Stimulated activated CD4-positive, alpha-beta T cell treated with anti-CD3 and anti-CD28 coated beads, Interleukin-4, amount 100 ng/mL, for 1 hour (primary cell): ENCODE measurements at places on chromosomes 7 and 10.

- DNase-seq = no peak
These were observed 15.8 kb downstream of the ASZ1 start for GRCh38 chr7:117411539-117411938.

GRCh38 chr10:43401627-43402026, 7.4 kb downstream of the HNRNPF start:
- DNase-seq = no peak

DNA sequence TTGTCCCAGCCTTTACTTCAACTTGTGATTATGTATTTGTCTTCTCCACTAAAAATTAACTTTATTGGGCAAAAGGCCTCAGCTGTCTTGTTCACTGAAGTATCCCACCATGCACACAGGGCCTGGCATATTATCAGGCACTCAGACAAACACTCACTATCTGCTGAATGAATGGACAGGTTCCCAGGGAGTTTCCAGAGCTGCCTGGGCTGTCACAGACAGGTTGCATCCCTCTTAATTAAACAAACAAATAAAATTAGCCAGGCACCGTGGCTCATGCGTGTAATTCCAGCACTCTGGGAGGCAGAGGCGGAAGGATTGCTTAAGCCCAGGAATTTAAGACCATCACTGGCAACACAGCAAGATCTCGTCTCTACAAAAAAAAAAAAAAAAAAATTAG, 1.5 kb upstream of the TSPAN14 start:
- no peak for DNase-seq

DNA sequence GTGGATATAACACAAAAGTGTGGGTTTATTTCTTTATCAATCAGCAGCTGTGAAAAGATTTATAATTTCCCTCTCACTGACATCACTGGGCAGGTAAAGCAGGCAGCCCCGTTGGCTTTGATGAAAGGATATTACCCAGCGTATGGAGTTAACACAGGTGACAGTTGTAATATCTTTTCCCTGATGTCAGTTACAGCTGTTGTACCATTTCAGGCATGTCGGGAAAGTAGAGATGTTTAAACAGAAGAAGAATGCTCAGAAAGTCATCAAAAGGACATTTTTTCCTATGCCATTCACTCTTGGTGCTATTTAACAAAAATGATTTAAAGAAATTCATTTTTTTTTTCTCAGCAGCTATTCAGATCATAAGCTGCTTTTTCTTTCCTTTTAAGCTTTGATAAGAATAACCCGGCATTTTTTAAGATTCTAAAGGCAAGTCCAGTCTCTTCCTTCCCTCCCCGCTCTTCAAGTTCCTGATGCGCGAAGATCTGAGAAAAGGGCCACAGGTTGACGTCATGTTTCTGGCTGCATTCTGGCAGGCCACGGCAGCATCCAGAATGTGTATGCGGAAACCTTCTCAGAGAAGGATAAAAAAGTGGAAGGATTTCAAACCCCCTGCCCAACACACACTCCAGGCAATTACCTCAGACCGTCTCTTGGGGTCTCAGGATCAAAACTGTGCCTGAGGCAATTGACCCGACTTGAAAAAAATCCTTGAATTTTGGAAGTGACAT, 32.5 kb upstream of the ADAM12 start:
- no peak for DNase-seq

GRCh38 chr7:69624435-69625230, 26.4 kb downstream of the AUTS2 start:
- DNase-seq = no peak

DNA sequence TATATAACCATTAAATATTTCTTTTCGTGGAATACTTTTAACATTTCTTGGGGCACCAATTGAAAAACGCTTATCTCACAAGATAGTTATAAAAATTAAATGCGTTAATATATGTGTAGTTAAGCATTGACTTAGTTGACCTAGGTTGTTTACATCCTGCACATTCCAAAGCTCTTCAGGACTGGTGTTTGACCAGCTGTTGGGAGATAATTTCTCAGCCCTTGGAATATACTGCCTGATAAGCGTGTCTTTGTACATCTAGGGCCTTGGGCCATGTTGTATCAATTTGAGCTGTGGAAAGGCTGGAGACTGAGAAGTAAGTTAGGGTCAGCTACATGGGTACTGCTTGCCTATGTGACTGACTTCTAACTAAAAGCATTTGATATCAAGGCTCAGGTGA, 90.0 kb upstream of the AOAH start:
- no peak for DNase-seq
